Glutamatergic neuron (in vitro differentiated cells): ENCODE measurements at places on chromosomes 5 and 9.
A peak's percentile ranks its signal among the peaks of the same experiment; 100 is the strongest.

DNA sequence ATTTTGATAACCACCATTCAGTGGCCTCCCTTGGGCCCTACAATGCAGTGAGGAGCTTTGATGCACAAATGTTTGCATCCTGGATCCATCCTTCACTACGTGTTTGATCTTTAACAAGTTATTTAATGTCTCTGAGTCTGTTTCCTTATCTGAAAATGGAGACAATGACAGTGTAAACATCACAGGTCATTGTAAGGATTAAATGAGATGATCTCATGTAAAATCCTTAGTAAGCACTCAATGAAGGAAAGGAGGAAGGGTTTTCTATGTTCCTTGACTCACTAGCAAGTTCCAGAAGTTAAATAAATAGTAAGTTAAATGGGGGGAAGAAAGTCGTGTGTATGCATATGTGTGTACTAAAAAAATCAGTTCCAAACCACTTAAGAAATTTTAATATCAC is 9.8 kb upstream of the SLC36A3 start:
- DNase-seq, result no peak

- no peak for DNase-seq
These were observed 41.1 kb upstream of the NEK6 start for GRCh38 chr9:124216474-124217176.

DNA sequence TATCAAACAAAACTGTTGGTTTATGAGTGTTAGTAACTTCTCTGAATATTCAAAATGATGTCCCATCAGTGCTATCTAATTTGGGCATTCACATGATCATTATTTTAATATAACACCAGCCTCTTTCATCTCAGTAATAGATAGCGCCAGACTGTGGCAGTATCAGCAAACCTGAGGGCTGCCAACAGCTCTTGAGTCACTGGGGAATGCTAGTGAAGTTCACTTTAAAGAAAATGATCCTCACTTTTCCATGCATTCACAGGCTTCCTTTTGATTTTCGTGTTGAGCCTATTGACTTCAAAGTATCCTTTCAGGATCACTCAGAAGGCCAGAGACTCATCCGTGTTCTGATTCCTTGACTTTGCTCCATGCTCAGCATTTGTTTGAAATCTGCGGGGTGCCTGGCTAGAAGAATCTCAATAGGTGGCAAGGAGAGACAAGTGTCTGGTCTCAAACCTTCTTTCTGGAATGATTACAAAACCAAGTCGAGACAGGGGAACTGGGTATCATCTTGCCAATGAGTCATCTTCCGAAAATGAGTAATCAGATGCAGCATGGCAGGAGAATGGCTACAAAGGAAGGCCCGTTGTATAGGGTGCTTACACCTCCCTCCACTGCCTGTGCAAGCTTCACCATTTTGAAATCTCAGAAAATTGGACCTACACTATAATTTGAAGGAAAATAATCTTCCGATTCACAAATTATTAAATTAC is 509.1 kb downstream of the RASEF start:
- no peak for DNase-seq

- DNase-seq, result peak; percentile 90
These were observed 800 bp upstream of the KCNN2 start for GRCh38 chr5:114360816-114361723.

- DNase-seq, result no peak
These were observed 110.7 kb downstream of the NR6A1 start for GRCh38 chr9:124660341-124660801.

- DNase-seq, result no peak
These were observed 36.2 kb downstream of the SPOCK1 start for GRCh38 chr5:137462816-137463520.

DNA sequence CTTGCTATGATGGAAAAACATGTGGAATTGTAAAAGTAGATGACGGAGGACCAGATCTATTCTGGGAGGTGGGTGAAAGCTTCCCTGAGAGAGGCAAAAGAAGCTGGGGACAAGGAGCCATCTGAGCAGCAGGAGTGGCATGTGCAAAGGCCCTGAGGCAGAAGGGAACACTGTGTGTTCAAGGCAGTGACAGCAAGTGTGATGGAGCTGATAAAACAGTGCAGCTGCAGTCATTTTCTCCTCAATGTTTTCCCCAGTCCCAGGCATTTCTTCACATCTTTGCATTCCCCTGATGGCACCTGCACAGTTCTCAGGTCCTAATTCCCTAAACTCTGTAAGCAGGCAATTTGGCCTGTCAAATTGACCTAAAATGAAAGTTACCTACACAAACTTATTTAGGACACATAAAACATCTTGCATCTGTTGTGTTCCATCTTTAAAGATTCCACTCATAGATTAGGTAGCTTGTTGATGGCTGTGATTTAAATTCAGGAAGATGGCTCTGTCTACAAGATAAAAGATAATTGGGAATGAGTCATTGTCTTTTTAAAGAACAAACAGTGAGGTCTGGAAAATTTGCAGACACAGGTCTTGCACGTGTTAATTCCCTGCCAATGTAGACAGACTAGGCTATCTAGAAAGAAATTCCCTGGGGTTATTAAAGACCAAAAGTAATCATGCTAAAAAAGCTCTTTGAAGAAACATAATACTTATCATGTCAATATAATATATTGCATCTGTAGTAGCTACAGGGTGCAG is 289.6 kb upstream of the SGCD start:
- DNase-seq, result no peak

- no peak for DNase-seq
These were observed 19.7 kb upstream of the RGS7BP start for GRCh38 chr5:64486163-64486562.

DNA sequence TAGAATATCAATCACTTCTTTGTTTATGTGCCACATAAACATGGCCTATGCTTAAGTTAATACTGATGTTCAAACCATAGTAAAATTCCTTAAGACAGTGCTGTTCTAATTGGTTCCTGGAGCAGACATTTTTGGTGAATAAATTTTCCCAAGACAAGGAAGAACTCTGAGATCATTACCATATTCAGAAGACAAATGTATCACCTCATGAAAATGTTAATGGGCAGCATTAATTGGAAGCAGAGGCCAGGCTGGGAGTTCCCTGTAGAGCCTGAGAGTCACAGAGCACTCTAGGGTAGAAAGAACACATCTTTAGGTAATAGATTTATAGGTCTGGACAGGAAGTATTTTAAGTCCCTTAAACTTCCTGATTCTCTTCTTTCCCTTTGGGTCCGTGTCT is 240.2 kb downstream of the MAN2A1 start:
- no peak for DNase-seq

DNA sequence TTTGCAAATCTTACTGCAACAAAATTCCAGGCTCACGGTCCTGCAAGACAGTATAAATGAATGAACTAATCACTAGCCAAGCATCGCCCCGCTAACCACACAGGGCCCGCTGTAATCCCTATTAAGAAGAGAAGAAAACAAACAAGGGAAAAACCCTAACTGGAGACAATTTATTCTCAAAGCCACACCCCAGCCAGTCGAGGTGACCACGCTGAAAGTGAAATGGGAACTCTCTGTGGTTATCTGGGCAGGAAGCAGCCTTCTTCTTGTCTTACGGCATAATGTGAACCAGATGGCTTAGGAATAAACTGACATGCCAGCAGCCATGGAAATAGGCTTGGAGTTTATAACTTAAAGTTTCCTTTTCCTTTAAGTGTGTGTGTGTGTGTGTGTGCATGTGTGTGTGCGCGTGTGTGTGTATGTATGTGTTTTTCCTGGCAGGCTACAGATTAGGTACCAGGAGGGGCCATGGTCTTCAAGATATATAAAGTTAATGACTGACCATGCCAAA is 120.2 kb downstream of the SEMA6A start:
- DNase-seq, result no peak

DNA sequence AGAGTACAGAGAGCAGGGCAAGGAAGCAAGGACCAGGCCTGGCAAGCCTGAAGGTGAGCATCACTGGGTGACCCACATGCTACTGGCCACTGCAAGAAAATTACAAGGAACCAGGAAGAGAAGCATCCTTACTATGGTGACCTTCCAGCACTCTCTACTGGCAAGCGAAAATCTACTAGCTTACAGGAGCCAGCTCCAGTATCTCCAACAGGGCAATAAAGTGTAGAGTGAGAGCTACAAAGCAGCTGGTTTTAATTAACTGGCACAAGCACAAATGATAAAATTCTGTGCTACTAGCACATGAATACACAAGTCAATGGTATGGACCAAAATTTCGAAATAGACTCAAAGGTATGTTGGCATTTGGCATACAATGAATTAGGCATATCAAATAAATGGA is 113.3 kb upstream of the CAST start:
- DNase-seq, result no peak

DNA sequence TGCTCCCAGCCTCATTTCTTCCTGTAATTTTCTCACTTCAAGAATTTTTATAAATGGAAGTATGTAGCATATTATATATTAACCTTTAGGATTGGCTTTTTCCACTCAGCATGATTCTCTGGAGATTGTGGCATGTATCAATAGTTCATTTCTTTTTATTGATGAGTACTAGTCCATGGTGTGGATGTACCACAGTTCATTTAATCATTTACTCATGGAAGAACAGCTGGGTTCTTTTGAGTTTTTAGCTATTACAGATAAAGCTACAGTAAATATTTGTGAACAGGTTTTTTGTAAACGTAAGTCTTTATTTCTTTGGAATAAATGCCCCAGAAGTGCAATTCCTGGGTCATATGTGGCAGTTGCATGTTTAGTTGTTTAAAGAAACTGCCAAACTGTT is 76.1 kb downstream of the UHRF2 start:
- DNase-seq, result no peak

GRCh38 chr9:128149951-128150593 is 819 bp downstream of the LCN2 start:
- DNase-seq, result no peak

DNA sequence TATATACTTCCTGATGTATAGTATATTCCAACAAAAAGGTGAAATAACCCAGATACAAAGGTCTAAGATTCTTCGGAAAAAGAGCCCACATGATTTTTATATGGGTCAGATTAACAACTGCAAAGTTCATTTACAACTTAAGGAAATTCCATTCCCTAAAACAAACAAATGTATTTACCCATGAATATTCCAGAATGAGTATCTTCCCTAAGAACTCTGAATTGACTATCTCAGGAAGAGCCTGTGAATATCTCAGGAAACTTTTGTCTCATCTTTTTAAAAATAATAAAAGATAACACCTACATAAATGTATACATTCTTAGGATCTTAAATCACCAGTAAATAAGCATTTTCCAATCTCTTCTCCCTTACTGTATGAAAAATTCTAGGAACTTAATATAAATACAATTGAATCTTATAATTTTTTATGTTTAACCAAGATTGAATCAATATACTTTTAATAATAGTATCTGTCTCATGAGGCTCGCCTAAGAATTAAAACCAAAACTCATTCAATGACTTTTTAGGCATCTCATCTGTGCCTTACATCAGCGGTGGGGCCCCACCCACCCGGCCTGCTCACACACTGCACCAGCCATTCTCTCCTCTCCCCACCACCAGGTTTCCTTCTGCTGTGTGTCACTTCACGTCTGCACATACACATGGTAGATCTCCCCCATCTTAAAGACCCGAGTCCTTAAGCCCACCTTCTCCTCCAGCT is 78.1 kb downstream of the RAPGEF1 start:
- no peak for DNase-seq

- DNase-seq, result no peak
These were observed 66.6 kb downstream of the C9orf152 start for GRCh38 chr9:110141227-110141793.

DNA sequence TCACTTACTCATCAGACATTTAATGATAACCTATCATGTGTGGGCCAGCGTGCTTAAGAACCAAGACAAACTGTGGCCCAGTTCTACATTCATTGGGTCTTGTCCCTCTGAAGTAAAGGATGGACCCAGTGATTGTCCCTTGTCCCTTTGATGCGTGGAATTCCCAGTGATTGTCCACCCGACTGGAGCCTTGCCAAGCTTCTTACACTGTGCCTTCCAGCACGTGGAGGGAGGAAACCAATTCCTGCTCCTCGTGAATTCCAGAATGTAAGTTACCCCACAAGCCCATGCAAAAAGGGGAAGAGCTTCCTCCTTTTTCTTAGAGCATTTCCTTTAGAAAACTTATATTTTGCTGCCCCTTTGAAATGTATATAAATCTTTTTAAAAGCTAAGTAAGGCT is 7.9 kb downstream of the CKMT2 start:
- DNase-seq, result no peak

DNA sequence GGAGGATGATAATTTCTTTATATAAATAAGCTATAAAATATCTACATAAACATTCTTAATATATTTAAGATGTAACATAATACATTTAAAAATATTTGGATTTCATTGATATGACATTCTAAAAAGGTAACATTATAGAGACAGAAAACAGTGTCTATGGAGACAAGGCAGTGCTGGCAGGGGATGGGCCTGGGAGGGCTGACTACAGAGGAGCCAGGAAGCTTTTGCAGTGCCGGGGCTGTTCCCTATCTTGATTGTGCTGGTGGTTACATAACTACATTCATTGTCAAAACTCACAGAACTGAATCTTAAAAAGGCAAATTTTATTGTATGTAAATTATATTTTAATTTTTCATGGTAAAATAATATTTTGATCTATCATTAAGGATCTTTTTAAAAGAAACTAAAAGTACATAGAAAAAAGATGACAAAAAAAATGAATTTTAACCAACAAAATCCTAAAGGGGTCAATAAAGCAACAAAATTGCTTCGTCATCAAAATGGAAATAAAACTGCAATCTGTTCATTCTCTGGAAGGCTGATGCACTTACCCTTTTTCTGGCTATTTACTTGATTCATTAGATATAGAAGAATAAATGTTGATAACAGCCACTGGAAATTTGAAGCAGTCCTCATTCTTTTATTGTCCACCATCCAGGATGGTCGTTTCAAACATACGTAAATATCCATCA is 26.3 kb downstream of the LIFR start:
- no peak for DNase-seq

GRCh38 chr5:138149530-138149929 is 10.3 kb upstream of the NME5 start:
- no peak for DNase-seq

DNA sequence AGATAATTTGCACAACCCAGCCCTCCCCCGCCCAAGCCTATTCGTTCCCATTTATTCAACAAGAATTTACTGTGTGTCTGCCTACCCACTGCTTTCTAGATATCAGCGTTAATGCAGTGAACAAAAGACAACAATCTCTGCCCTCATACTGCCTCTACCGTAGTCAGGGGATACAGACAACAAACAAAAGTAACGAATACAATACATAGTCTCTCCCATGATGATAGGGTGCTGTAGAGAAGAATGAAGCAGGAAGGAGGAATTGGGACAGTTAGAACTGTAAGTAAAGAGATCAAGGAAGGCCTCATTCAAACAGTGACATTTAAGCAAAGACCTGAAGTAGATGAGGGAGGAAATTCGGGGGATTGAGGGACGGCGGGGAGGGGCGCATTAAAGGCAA is 1.7 kb downstream of the GFM2 start:
- no peak for DNase-seq
